ENCODE measurements at places on chromosomes 3 and 15.

GRCh38 chr3:124774327-124774718 lies 44.1 kb downstream of the UMPS start:
- DNase-seq: no peak

GRCh38 chr15:91127236-91127955 lies 27.3 kb downstream of the SV2B start:
- DNase-seq: no peak

- no peak for DNase-seq
Measured at GRCh38 chr3:184405075-184406030, 25.5 kb downstream of the CHRD start.

DNA sequence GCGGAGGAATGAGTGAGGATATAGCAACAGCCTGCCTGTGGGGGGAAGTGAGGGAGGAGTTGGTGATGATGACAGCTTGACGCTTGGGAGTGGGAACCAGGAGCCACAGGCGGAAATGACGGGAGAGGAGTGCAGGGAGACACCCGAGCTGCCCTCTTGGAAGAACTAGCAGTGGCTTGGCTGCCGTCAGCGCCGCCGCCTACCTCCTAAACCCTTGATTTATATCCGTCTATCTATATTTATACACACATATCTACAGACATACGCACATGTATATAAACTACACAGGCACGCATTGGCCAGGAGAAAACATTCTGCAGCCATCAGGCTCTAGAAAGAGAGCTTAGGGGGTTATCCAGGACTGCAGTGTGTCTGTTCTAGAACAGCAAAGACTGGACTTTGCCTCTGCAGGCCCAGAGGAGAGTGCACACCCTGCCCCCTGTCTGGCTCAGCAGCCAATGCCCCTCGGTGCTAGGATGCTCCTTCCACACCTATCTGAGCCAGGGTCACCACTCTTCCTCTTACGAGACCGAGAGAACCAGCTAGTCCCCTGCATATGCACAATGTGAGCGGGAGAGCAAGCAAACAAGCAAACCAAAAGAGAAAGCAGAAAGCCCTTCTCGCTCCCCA lies 45.3 kb upstream of the MAGEF1 start:
- no peak for DNase-seq

- DNase-seq: no peak
Measured at GRCh38 chr3:58679446-58679845, 12.9 kb upstream of the FAM3D start.

GRCh38 chr3:126983653-126984390 lies 907 bp downstream of the PLXNA1 start:
- no peak for DNase-seq

- no peak for DNase-seq
Measured at GRCh38 chr3:60190073-60190472, 1061.2 kb downstream of the FHIT start.

DNA sequence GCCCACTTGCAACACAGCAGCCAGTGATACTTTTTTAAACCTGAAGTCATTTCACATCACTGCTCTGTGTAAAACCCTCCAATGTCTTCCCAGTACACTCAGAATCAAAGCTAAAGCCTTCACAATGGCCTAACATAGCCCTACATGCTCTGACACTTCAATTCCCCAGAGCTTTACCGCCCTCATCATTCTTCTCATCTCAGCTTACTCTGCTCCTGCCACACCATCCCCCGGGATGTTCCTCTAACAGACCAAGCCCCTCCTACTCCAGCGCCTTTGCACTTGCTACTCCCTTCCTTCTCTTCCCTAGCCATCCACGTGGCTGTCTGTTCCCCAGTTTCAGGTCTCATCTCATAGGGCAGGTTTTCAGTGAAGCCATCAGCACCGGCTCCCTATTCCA lies 194.0 kb downstream of the SSR3 start:
- no peak for DNase-seq

DNA sequence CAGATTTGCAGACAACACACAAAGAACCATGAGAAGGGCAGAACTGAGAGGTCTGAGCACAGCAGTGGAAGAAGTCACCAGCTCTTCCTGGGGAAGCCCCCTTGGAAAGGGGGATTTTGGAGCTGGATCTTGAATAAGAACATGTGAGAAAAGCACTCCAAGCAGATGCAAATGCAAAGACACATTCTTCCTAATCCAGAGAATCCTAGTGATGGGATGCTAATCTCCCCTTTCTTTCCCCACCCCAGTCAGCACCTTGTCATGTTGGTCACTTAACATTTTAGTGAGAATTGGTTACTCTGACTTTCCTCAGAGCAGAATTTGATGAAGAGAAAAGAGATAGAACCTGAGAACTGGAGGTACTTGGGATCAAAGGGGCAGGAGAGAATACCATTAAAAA lies 148.5 kb downstream of the SSR3 start:
- DNase-seq: no peak

GRCh38 chr3:143081365-143081764 lies 38.2 kb upstream of the CHST2 start:
- no peak for DNase-seq

- no peak for DNase-seq
Measured at GRCh38 chr3:138544546-138544945, 49.5 kb downstream of the CEP70 start.

- no peak for DNase-seq
Measured at GRCh38 chr15:47618241-47618640, 99.1 kb upstream of the SEMA6D start.

GRCh38 chr3:141057436-141057835 lies 6.3 kb downstream of the SPSB4 start:
- no peak for DNase-seq

GRCh38 chr3:5136211-5136918 lies 14.3 kb downstream of the ARL8B start:
- no peak for DNase-seq

DNA sequence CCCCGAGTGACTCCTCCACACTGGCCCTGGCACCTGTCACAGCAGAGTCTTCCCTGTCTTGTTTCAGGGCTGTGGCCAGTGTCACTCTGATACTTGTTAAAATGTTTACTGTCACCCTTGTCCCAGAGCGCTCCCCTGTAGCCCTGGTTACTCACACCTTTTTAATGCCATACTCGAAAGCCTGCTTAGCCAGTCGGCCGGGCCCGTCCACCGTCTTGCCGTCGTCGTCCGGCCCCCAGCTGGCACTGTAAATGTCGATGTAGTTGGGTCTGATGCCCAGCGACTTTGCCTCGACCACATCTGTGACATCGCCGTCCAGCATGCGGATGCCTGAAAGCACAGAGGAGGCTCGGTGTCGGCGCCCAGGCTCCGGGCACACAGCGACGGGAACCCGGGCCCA lies 91.3 kb downstream of the PCSK6 start:
- no peak for DNase-seq

DNA sequence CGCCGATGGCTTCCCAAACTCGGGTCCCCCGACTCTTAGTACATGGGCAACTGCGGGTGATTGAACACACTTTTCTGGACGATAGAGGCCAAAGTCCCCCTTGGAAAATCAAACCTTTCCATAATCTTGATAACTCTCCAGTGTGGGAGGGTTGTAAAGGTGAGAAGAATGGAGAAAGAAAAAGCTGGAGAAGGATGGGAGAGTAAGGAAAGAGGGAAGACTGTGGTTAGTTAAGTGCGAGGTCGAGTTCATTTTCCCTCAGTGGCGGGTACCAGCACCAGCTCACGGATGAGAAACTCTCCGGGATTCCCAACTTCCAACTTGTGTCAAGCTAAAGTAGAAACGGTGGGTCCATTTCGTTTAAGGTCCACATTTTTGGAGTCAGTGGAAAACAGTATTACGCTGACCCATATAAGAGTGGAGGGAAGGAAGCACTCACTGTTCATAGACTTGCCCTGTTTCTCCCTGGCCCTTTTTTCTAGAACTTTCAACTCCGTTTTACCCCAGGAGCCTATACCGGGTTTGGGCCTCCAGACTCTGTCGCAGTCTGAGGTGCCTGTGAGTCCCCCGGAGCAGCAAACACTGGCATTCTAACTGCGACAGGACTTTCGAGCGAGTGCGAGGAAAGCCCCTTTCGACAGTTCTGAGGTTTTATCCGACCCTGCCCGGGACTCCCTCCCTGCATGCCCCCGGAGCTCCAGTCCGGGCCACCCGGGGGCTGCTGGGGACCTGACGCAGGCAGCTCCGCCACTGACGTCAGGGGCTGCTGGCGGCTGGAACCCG lies 14.8 kb downstream of the ZIC1 start:
- no peak for DNase-seq

DNA sequence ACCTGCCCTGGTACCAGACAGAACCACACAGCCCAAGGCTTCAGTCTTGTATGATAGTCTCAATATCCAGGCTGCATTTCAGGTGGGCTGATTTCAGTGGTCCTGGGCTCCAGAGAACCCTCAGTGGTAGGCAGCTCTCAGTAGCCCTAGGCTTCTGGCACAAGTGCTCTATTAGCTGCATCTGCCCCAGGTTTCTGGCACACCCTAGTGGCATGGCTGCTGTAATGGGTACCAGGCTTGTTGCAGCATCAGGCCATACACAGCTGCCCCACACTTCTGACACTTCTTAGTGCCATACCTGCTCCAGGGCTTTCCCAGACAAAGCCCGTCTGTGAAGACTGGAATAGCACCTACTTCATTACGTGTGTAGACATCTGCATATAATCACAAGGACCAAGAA lies 1062.2 kb upstream of the EPHA6 start:
- no peak for DNase-seq

DNA sequence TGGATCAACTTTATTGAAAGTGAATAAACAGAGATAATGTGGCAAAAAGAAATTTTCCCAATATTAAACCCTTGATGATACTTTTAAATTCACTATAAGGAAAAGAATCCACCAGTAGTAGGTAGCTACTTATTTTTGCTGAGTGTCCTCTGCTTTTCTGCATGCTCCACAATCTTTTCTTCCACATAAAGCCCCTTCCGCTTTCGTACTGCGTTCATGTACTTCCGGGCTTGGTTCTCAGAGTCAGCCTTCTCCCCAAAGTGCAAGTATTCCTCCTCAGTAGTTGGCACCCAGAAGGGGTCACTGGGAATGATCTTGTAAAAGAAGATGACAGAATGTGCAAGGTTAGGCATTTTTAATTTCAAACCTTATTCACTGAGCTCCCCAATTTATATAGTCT lies 84.4 kb upstream of the MEX3B start:
- DNase-seq: no peak

- no peak for DNase-seq
Measured at GRCh38 chr15:60661080-60661645, 182.2 kb upstream of the ICE2 start.

GRCh38 chr3:112061152-112061551 lies 25.0 kb upstream of the C3orf52 start:
- DNase-seq: no peak

DNA sequence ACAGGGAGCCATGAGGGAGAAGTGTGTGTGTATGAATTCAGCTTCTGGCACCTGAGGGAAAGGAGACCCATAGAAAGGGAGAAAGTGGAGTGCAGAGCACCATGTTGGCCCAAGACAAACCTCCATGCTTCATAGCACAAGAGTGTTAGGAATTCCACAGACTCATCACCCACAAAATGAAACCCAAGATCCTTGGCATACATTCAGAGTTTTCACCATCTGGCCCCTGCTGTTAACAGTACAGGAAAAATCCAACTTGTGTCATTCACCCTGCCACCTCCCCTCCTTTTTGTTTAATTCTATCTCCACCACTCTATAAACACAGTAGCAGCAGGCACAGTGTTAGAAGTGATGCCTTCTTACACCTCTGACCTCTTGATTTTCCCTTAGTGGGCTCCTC lies 60.0 kb upstream of the MNS1 start:
- no peak for DNase-seq

DNA sequence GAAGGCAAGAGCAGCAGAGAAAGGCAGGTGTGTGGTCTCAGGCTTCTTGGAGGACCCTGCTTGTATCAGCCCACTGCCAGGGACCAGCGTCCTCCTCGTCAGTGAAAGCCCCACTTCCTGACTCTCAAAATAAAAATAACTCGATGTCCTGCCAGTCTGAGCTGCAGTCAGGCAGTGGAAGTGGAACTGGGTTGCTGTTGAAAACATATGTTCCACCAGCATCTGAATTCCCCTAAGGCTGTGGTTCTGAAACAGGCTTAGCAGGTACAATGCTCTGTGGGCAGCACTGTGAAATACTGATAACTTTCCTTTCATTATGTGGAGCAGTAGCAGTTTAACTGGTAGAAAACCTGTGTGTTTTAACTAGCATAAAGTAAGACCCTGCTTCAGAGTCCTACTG lies 121.6 kb upstream of the EIF1B start:
- DNase-seq: no peak

GRCh38 chr3:30341851-30342250 lies 264.6 kb upstream of the TGFBR2 start:
- no peak for DNase-seq

GRCh38 chr3:125085166-125085565 lies 29.4 kb upstream of the HEG1 start:
- no peak for DNase-seq

GRCh38 chr3:58234516-58234931 lies 3.1 kb upstream of the ABHD6 start:
- no peak for DNase-seq

DNA sequence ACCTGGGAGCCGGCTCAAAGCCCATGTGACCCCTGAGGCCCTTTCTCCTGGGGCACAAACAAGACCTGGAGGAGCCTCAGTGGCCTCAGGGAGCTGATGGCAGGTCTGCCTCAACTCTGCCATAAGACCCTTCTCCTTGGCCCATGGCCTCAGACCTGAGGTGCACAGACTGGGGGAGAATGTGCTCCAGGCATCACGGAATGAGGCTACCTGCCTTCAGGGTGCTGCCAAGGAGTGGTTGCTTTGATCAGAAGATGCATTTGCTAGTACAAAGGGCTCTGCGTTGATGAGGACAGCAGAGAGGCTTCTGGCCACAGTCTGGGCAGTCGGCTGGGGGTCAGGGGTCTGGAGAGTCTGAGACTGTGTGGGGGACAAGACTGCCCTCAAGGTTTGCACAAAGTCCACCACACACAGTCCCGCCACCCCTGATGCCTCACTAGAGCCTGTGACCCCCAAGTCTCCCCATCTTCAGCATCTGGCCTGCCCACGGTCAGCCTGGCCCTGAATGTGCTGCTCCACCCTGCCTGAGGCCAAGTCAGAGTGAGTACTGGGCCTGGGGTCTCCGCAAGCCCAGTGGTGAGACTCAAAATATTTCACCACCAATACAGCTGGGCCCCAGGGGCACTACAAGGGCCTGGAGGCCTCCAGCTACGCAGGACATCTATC lies 26.6 kb downstream of the ALDH1L1 start:
- no peak for DNase-seq

DNA sequence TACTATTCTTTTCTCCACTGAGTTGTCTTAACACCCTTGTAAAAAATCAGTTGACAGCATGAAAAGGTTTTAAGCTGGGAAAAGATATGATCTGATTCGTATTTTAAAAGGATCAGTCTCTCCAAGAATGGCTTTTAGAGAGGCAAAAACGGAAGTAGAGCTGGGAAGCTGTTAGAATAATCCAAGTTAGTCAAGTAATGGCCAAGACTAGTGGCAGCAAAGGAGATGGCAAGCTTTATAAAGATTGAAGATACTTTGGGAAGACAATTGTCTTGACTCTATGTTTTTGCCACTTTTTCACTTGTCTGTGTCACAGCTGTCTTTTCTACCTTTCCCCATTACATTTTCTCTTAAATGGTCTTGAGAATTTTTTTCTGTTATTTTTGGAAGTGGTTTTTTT lies 243.5 kb upstream of the MANF start:
- DNase-seq: no peak
